Activated T-cell treated with anti-CD3 and anti-CD28 coated beads for 48 hours (primary cell): ENCODE measurements at places on chromosomes 12 and 14.

- no peak for DNase-seq
Measured at GRCh38 chr14:54840336-54840735, 62.3 kb downstream of the GCH1 start.

DNA sequence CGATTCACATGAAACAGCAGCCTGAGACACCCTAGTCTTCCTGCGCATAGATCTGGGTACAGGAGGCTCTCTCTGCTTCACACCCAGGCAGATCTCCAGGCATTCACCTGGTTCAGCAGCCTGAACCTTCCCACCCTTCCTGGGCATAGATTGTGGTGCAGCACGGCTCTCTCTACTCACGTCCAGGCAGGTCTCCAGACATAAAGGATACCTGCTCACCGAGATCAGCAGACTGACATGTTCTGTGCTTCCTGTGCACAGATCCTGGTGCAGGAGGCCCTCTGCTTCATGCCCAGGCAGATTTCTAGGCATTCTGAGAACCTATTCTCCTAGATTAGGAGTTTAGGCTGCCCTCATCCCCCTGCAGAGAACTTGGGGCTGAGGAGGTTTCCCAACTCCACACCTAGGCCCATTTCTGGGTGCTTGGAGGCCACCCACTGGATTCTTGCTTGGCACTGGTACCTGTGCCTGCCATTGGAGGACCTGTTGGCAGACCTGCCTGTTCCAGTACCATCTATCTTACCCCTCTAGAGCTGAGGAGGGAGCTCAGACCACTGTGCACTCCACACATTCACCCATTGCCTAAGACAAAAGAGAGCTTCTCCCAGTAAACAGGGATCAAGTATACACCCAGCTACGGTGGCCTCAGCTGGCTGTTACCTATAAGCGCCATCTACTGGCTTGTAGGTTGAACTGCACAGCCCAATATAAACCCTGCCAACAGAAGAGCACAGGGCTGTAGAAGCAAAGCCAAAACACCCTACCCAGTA, 28.0 kb upstream of the GARIN6 start:
- DNase-seq, result no peak

DNA sequence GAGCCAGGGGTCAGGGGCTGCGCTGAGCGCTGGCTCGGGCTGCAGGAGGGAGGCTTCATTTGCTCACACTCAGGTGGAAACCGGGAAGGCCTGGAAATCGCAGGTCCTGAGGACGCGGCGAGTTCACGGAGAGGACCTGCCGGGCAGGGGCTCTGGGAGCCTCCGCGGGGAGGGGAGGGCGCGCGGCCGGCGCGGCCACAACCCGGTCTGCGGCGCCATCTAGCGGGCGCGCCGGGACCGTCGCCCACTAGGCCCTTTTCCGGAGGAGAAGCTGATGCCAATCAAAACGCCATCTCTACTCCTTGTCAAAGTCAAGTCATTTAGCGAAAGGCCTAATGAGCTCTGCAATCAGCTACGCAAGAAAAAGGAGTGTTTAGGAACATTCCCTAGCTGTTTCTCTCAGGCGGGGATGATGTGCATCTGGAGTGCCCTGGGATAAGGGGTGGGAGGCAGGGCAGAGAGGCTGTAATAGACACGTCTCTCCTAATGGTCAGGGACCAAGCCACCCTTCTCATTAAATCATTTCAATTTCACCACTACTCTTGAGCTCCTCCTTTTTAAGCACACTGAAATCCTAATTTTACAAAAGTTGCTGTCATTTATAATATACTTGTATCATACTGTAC, 885.8 kb upstream of the TMEM132C start:
- peak; percentile 60 for DNase-seq

GRCh38 chr12:111404362-111405148, 1.2 kb upstream of the SH2B3 start:
- peak; percentile 71 for DNase-seq

- DNase-seq, result no peak
Measured at GRCh38 chr12:53973236-53974042, 513 bp downstream of the HOXC11 start.

DNA sequence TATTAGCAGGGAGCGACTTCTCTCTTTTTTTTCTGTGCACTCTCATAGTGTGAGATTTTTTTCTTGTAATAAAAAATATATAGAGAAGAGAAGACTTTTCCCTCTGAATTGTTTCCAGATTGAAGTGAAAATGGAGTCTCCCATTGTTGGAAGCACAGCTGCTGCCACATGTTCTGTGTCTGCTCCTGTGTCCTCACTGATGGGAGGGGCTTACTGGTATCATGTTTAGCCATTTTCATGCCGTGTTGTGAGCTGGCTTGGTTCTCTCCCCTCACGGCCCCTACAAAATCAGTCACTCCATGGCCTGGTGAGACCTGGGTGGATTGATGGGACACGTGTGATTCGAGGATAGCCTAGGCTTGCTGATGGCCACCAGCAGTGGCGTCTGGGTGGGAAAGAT, 379.7 kb upstream of the DDHD1 start:
- no peak for DNase-seq

GRCh38 chr12:34595749-34596733, 573.7 kb downstream of the ALG10 start:
- no peak for DNase-seq

GRCh38 chr14:35205737-35206136, 83.4 kb downstream of the PRORP start:
- no peak for DNase-seq

GRCh38 chr12:108612788-108613282, 15.0 kb upstream of the TMEM119 start:
- no peak for DNase-seq

DNA sequence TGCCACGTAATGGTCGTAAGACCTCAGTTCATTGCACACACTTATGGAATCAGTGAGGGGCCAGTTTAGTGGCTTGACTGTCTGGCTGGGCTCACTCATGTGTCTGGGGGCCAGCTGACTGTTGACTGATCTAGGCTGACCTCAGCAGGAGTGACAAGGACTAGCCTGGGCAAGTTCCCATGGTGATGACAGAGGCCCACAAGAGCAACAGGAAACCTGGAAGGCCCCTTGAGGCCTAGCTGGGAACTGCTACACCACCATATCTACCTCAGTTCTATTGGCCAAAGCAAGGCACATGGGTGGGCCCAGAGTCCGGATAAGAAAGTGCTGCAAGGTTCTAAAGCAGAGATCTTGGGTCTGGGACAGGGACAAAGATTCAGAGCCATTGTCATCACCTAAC, 21.3 kb upstream of the RFLNA start:
- DNase-seq, result no peak

DNA sequence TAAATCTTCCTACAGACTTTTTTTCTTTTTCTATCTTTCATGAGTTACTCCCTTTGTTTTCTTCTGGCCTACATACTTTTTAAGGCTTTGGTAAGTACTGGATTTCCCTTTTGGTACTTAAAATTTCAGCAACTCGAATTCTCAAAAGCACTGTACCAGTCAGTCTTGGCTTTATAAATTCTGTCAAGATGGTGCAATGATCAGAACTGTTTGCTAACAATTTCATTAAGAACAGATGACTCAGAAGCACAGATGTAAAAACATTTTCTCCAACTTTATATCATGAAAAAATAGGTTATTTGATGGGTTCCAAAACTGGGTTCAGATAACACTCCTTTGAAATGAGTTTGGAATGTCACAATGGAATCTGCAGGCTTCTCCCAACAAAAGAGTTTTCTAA, 1961.8 kb upstream of the FLRT2 start:
- DNase-seq, result no peak

- no peak for DNase-seq
Measured at GRCh38 chr12:89756585-89757398, 48.2 kb upstream of the ATP2B1 start.

- no peak for DNase-seq
Measured at GRCh38 chr12:62748941-62749468, 185.9 kb downstream of the PPM1H start.

GRCh38 chr12:82686168-82687020, at the start of gene TMTC2:
Gene TMTC2 (plus strand): TSS chr12:82686906.
- peak; percentile 87 for DNase-seq

- DNase-seq, result no peak
Measured at GRCh38 chr12:132478433-132478803, 11.5 kb upstream of the FBRSL1 start.

- no peak for DNase-seq
Measured at GRCh38 chr12:25840678-25841465, 117.6 kb upstream of the RASSF8 start.

- peak; percentile 15 for DNase-seq
Measured at GRCh38 chr12:27142101-27142721, 59.8 kb upstream of the C12orf71 start.

GRCh38 chr12:124000111-124000510, 27.1 kb downstream of the ZNF664 start:
- no peak for DNase-seq

DNA sequence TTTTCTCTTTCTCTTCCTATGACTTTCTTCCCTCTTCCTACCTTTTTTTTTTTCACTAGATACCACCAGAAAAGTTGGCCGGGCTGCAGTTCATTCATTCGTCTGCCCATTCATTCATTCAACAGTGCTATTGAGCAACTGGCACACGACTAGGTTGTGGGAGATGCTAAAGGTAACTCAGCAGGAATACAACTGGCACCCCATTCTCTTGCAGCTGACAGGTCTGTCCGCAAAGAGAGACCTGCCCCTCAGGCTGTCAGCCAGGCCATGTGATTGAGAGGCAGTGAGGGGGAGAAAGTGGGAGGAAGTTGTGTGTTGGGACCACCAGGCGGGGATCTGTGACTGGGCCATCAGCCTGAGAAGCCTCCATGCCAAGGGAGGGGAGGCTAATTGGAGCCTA, 105.2 kb downstream of the TSPAN9 start:
- DNase-seq, result no peak

GRCh38 chr12:103556890-103557627, 30.0 kb upstream of the STAB2 start:
- DNase-seq, result no peak

DNA sequence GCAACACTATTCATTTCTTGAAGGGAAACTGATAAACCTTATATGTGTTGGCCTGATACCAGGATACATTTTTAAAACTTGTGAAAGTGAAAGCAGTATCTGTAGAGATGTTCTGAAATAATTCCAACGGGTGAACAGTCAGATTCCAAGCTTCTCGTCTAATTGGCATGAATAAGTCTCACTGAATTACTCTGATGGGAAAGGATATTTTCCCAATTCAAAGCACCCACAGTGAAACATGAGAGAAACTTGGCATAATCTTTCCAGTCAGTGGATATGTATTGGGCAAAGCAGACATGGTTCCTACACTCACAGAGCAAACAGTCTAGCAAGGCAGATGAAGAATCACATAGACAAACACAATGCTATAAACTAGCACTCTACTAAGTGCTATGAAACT, 413.1 kb downstream of the MED13L start:
- DNase-seq, result no peak

GRCh38 chr12:44225149-44225510, 389.2 kb downstream of the TMEM117 start:
- DNase-seq, result no peak

DNA sequence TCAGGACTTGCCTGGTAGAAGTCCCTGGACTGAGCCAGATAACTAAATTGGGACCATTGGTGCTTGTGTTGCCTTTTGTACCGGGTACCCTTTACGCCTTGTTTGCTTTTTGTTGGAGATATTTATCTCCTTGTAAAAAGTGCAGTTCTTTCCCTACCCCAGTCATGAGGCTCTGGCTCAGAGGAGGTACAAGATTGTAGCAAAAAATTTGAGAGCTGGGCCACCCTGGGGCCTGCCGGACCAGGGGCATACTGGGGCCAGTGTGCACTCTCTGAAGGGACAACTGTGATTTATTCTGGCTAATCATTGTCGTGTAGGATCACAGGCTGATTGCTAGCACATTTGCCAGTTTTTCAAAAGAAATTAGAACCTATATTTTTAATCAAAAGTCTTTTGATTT, 13.2 kb downstream of the TPCN1 start:
- DNase-seq, result no peak

- DNase-seq, result no peak
Measured at GRCh38 chr12:68932128-68932960, 627 bp downstream of the CPM start.

DNA sequence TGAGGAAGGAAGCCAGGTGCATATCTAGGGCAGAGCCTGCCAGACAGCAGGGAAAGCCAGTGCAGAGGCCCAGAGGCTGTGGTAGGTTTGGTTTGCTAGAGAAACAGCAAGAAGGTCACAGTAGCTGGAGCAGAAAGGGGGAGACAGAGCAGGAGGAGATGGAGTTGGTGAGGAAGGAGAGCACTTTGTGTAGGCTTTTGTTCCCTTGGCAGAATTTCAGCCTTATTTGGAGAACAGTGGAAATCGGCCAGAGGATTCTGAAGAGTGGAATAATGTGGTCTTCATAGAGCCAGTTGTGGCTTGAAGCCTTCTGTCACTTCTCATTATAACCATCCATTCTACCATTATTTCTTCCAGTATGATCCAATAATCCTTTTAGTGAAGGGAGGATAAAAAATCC, 212.9 kb upstream of the FAR2 start:
- no peak for DNase-seq
